NCI-H1417 (cell line): ENCODE measurements at places on chromosomes 3 and 15.

GRCh38 chr3:130669740-130670139 is 76.9 kb downstream of the PIK3R4 start:
- no peak for DNase-seq

DNA sequence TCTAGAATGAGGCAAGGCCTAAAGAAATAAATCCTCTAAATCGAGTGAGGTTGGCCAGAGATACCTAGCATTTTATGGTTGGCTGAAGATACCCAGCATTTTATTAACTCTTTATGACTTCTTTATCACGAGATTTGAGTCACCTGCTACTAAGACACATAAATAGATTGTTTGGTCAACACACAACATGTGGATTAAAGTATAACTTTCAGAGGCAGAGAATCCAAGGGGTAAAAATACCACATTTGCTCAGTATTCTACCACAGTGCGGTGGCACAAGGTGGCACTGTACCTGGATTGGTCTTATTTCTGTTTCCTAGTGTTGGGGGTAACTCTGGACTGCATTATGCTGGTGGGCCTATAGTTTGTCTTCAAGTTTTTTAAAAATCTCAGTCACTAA is 27.0 kb upstream of the VILL start:
- no peak for DNase-seq

GRCh38 chr3:55147856-55148720 is 220.2 kb upstream of the LRTM1 start:
- DNase-seq: no peak

DNA sequence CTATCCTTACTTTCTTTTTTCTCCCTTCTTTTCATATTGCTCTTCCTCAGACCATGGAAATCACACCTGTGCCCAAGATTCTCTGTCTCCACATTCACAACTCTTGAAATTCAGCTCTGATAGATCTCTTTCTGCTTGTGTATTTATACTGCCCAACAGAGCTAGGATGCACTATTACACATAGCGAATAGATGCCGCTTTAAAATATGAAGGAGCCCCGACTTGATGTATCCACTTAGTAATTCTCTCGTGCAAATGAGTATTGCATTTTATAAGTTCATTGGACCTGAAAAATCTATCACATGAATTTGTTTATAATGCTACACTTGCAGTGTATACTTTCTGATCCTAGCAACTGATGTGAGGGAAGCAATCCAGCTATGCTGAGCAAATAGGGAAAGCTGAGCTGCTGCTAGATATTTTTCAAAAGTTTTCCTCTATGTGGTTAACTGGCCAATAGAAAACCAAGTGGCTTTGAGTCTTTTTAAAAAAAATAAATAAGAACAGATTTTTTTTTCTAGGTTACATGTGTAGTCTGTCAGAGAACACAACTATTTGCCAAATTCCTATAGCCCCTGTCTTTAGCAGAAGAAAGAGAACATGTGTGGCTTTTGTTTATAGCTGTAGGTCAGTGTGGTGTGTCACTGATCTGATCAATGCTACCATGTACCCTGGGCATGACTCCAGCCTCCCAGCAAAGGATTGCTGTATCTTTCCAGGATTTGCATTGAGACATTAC is 64.3 kb upstream of the LEKR1 start:
- no peak for DNase-seq

DNA sequence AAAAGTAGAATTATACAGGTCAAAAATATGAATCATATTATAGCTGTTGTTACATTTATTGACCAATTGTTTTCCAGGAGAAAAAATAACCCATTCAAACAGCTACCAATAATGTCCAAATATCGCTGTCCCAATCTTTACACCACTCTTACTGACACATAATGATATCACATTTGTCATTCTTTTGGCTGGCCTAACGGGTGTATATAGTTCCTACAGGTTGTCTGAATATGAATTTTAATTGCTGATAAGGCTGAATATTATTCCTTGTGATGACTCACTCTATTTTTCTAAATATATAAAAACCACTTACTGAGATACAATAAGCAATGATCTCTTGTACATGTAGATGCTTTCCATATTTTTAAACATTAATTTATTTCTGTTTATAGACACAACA is 76.4 kb downstream of the FSIP1 start:
- no peak for DNase-seq

GRCh38 chr3:140166861-140167599 is 232.0 kb downstream of the CLSTN2 start:
- DNase-seq: no peak

- no peak for DNase-seq
These were observed 41.2 kb downstream of the CCDC12 start for GRCh38 chr3:46935168-46935858.

DNA sequence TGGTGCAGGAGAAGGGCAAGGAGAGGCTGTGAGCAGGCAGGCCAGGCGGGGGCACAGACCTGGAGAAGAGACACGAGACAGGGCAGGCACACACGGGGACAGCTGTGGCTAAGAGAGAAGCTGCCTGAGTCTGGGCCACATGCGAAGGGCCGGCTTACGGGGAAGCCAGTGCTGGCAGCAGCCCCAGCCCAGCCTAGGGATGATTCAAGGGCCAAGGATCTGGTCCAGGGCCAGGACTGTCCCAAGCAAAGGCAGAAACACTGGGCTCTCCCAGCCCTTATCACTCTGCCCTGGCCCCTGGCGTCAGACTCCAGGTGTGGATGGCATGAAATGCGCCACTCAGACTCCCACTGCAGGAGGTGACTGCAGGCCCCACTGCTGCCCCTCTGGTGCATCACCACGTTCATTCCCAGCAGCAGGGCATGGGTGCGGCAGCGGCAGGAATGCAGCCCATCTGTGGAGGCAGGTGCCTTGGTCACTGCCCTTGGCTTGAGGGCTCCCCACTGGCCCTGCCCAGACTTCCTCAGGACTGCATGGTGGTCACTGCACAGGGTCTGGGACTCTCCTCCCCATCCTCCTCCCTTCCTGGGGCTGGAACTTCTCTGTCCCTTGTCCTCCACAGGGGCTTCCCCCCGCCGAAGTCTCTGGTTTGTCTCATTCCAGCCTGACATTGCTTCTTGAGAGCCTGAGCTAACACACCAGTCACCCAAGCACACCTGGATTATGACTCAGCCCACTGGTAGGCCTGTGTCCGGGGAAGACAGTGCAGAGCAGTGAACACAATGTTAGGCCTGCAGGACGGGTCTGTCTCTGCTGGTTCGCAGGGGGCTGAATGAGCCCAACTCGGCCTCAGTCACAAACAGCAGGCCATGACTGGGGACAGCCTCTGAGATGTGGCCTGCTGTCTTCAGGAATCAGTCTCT is 69.3 kb downstream of the TBC1D2B start:
- no peak for DNase-seq

DNA sequence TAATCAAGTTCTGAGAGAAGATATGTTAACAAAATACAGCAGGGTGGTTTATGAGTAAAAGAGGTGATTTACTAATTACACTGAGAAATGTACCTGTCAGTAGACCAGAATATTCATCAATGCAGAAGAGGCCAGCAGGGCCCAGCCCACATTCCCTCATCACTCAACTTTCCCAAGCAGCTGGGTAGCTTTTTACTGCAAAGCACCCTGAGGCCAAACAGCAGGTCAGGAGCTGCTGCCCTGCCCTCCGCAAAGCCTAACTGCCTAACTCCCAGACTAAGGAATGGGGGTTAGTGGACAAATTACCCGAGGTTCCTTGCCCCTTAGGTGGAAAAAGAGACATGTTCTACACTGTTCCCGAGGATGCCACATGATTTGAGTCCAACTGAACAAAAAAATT is 108.2 kb downstream of the TBL1XR1 start:
- DNase-seq: no peak

- DNase-seq: no peak
These were observed 65.8 kb downstream of the SV2B start for GRCh38 chr15:91165850-91166249.

- no peak for DNase-seq
These were observed 57.6 kb downstream of the RAB11A start for GRCh38 chr15:65926899-65927298.
